ENCODE measurements at places on chromosomes 13 and 19.

DNA sequence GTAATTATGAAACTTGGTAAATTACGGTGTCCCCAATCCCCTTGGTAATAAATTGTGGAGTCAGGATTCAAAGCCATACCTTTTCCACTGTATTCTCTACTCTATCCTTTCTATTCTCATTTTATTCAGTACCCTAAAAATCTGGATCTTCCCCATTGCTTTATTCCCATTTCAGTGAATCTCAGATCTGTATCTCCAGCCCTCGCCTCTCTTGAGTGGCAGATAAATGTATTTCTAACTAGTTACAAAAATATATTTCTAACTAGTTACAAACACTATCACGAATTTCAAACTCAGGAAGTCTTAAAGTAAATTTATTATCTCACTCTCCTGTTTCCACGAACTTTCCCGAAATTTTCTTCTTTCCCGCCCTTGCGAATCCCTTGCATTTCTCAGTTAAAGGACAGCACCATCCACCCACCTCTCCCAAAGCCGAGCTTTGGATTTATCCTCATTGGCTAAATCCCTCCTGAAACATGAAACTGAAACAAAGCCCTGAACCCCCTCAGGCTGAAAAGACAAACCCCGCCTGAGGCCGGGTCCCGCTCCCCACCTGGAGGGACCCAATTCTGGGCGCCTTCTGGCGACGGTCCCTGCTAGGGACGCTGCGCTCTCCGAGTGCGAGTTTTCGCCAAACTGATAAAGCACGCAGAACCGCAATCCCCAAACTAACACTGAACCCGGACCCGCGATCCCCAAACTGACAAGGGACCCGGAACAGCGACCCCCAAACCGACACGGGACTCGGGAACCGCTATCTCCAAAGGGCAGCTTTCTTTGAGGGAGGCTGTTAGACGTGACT lies 164.3 kb upstream of the PABPC3 start:
- DNase-seq, result no peak

- DNase-seq, result no peak
These were observed 254.5 kb downstream of the FGF14 start for GRCh38 chr13:102147353-102147752.

DNA sequence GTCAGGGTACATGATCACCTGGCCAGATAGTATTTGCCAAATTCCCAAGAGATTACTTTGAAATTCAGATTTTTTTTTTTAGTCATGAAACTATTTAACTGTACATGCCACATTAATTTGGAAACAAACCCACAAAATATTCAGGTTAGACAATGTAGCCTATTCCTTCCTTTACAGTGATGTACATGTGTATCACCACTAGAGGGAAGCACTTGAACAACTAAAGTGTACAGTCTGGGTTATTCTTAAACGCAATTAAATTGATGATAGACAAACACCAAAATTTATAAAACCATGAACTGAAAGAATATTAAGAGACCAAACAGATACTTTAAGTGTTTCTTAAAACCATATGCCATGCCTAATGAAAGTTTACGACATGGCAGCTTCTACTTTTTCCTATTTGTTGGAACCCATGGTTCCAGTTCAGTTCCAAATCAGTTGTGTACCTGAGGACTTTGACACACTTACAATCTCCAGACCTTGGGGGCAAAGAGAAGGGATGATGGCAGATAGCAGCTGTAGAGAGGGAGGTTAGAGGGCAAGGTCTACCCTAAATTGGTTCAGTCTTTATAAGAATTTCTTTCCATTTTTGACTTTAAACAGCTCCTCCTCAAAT lies 52.8 kb downstream of the TNFSF13B start:
- DNase-seq, result no peak

DNA sequence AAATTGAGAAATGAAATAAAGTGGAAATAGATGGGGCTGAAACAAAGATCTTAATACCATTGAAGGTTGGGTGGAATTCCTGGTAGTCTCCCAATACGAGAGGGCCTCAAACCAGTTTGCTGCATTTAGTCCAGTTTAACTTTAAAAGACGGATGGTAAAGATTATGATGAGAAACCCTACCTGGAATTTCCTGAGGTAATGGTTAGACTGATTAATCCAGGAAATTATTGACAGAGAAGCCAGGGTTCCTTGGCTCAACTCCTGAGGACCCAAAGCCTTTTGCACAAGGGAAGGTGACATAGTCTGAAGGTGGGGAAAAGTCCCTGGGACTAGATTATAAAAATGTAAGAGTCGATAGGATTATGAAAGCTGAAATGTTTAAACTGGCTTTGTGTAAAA lies 133.2 kb upstream of the SLITRK5 start:
- no peak for DNase-seq

DNA sequence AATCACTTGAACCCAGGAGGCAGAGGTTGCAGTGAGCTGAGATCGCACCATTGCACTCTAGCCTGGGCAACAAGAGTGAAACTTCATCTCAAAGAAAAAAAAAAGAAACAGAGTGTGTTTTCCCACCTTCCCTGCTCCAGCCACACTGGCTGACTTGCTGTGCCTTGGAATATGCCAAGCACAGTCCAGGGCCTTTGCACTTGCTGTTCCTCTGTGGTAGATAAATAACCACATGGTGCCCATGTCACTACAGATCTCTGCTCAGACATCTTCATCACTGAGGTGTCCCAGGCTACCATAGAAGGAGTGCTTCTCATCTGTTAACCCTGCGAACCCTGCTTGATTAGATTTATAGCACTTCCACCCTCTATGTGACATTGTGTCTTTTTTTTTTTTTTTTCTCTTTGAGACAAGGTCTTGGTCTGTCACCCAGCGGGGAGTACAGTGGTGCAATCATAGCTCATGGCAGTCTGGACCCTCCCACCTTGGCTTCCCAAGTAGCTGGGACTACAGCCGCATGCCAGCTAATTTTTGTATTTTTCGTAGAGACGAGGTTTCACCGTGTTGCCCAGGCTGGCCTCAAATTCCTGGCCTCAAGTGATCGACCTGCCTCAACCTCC lies 10.4 kb downstream of the SMARCA4 start:
- DNase-seq, result no peak

- DNase-seq, result no peak
These were observed 5.4 kb upstream of the RASAL3 start for GRCh38 chr19:15469513-15470297.

DNA sequence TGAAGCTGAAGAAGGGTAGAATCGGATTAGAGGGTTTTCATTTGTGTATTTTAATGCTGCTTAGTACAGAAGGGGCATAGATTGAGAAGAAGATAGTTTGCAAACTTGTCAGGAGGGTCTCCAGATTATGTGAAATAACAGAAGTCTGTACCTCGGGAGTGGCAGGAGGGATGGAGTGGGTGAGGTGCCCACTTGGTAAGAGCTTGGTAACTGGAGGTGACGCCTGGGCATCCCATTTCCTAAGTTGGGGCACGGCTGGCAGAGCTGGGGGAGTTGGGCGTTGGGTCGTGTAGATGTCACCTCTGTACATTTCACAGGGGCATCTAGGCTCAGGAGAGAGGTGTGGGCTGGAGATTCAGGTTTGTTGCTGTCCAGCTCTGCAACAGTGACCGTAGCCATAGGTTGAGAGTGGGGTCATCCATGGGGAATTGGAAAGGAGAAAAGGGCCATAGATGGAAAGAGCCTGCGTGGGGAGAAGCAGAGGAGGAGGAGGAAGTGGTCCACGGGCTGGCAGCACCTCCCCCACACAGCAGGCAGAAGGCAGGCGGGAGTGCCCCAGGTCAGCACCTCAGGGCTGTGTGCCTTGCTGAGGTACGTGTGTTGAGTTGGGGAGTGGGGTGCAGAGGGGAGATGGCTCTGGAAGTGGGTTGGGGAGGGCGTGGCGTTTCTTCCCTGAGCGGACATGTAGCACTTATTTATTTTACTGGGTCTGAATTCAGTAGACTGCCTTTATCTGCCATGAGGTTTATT lies 31.2 kb downstream of the MPHOSPH8 start:
- DNase-seq, result no peak

GRCh38 chr13:113109151-113110047 lies 3.8 kb downstream of the F7 start:
- DNase-seq, result no peak

DNA sequence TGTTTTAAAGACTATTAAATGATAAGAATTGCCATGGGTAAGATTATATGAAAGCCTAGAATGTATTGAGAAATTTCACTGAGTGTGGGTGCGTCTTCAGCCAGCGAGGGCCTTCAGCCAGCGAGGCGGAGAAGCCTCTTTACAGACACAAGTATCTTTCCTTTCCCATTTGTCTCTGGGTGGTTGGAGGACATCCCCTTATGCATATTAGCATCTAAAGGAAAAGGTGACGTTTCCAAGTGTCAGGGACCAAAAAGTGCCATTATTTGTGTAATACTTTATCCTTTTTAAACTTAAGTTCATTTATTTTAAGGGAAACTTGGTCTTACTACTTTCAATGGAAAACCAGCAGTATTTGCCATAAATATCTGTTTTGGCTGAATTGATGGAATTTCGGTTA lies 22.2 kb downstream of the SMARCA4 start:
- DNase-seq, result no peak

DNA sequence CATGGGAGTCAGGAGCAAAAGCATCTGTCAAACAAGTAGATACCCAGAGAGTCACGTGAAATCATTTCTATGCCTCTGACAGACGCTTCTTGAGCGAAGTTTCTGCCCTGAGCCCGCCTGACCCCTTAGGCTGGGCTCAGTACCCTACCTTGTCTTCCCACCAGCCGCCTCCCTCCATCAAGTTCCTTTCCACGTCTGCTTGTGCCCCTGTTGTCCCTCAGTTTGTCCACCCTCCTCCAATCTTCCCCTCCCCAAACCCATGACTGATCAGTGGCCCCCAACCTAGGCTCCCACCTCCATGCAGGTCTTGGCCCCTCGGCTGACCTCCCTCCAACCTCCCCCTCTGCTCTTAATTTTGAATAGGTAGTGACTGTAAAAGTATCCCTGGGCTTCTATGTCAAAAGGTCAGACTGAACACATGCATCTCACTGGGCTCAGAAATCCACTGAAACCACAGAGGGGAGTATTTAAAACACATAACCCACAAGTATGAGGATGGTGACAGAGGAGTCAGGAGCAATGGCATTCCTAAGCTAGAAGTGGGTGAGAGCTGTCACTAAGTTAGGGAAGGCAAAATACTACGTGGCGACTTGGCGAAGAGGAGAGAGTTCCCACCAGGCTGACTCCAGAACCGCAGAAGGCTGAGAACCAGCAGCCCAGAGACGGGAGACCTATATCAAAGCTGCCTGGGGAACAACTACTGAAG lies 1.7 kb upstream of the ZNF446 start:
- no peak for DNase-seq

DNA sequence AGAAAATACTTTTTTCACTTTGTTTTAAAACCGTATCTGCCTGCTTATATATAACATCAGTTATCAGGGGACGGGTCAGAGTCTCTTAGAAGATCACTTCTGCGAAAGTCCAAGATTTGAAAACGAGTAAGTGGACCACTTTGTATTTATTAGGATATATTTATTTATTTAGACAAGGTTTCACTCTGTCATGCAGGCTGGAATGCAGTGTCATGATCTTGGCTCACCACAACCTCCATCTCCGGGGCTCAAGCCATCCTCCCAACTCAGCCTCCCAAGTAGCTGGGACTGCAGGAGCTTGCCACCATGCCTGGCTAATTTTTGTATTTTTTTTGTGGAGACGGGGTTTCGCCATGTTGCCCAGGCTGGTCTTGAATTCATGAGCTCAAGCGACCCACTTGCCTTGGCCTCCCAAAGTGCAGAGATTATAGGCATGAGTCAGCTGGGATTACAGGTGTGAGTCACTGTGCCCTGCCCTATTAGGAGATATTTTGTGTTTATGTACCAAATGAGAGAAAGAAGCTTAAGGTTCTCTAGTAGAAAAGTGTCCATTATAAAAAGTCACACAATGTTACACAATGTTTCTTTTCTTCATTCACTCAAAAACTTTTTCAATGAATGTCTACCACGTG lies 39.5 kb downstream of the RASL11A start:
- no peak for DNase-seq

DNA sequence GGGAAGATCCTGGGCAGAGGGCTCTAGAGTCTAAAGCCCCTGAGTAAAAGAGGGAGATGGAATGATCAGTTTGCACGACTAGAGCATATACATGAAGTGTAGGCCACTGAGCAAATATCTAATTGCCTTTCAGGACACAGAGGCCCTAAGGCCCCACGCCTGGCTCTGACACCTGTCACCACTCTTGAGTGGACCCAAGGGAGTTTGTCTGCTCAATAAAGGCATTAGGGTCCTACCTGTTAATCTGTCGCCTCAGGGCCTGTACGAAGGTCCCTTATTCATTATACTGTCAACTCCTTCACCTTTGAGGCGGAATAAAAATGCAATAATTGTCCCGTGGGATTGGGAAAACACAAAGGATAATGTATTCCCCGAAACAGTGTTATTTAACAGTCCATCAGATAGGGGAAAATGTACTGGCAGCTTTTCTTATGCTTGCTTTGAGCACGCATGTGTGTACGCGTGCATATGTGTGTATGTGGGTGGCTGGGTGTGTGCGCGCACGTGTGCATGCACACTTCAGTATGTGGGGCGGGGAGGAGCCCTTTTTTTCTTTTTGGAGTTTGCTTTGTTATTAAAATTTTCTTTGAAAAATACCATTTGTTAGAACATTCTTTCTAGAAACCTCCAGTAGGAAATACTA lies 161.8 kb upstream of the SERP2 start:
- DNase-seq, result no peak

DNA sequence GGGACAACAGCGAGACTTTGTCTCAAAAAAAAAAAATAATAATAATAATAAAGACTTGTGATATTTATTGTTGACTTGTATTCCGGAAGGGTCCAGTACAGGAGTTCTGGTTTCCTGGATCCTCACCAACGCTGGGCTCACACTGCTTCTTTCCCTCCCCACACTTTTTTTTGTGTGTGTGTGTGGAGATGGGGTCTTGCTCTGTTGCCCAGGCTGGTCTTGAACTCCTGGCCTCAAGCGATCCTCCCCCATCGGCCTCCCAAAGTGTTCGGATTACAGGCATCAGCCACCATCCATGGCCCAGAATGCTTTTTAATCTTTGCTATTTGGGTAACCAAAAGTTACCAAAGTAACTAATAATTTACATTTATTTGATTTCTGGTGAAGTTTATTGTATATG lies 39.1 kb downstream of the SIPA1L3 start:
- no peak for DNase-seq

GRCh38 chr19:4172861-4173473 lies 9.4 kb downstream of the SIRT6 start:
- peak; percentile 66 for DNase-seq

GRCh38 chr13:33318744-33319143 lies 33.2 kb upstream of the STARD13 start:
- no peak for DNase-seq
